Pulmonary artery endothelial cell (primary cell): ENCODE measurements at places on chromosomes 5 and 9. TPM values are rescaled to one million over a fixed set of nuclear protein-coding genes. Genes with fewer than 3 reads are reported as not detected.

- no peak for DNase-seq
Observed at GRCh38 chr9:77891128-77891800, 140.3 kb downstream of the GNAQ start.

AGXT2 gene
- total RNA-seq, result not detected in 2 replicates

GDNF gene
- not detected in 2 replicates for total RNA-seq

DNA sequence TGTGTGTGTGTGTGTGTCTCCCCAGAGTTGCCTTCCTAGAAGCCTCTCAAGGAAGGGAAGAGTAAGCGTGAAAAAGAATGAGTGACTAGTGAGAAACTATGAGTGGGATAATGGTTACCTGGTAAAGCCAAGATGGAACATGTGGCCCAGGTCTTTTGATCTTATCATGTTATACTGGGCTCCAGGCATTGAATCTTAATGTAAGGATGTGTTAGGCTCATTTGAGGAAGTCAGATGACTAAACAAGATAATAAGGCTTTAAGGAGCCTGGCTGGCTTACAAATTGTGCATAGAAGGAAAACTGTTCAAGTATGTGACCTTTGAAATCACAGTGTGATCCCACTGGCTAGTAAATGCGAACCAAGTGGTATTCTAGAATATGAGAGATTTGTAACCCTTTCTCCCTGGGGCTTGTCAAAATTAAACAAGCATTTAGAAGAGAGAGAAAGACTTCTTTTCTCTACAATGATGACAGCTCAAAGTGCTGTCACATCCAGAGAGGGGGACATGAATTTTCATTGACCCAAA lies 29.9 kb upstream of the HMHB1 start:
- no peak for DNase-seq

DNA sequence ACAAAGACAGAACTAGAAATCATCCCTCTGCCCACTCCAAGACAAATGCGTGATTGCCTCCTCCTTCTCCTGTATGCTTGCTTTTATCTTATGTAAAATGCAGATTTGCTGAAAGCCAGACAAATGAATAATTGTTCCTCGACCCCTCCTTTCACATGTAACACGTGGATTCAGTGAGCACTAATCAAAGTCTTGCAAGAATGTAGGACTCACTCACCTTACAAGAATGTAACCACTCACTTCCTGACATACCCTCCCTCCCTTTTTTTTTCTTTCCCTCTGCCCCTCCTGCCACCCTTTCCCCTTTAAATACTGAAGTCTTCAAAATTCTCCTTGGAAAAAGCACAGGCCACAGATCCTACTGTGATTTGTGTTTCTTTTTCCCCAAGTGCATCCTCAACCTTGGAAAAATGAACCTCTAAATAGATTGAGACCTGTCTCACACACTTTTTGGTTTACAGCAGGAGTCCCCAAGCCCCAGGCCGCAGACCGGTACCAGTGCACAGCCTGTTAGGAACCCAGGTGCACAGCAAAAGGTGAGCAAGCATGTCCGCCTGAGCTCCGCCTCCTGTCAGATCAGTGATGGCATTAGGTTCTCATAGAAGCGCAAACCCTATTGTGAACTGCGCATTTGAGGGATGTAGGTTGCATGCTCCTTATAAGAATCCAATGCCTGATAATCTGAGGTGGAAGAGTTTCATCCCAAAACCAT lies 29.4 kb upstream of the HSD17B3 start:
- DNase-seq, result no peak

NKD2 gene
- total RNA-seq, result 0.13 TPM in 1 of 2 replicates, not detected in the other

GABRA1 gene
- total RNA-seq, result not detected in 2 replicates

MAN2A1 gene
- 85.7 and 114 TPM in 2 replicates for total RNA-seq

- DNase-seq, result no peak
Observed at GRCh38 chr9:96495341-96495740, 45.4 kb downstream of the HABP4 start.

DNA sequence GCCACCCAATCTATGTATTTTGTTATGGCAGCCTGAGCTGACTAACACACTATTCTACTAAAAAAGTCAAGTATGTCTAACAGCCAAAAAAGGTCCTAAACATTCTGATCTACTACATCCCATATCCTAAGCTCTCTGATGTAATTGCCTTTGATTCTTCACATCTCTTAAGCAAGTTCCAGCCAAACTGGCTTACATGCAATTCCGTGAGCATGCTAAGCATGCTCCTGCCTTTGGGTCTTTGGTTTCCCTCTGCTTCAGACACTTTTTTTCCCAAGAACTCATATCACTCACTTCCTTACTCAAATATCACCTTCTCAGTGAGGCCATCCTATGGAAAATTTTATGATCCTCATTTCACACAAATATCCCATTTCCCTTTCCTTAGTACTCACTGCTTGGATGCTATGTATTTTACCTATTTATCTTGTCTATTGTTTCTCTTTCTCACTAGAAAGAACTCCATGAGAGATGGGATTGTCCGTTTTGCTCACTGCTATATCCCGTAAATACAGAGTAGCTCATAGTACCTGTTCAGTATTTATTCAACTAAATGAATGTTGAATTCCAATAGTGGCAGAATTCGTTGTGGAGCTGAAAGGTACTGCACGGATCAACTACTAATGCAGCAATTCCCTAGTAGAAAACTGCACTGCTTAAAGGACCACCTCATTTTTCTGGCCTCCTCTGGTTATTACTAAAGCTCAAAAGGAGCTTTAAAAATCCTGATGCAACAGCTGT lies 2.3 kb upstream of the SLC12A2 start:
- DNase-seq, result no peak

BAAT gene
- under 0.01 TPM in 1 of 2 replicates, not detected in the other for total RNA-seq

GRCh38 chr5:128596071-128596470 lies 58.0 kb upstream of the FBN2 start:
- DNase-seq, result no peak

- no peak for DNase-seq
Observed at GRCh38 chr5:119220576-119221197, 135.1 kb upstream of the TNFAIP8 start.

PCDHA1 gene
- total RNA-seq, result 0.04 TPM in 1 of 2 replicates, not detected in the other

- no peak for DNase-seq
Observed at GRCh38 chr5:57715296-57715695, 232.7 kb upstream of the ACTBL2 start.

IFNA2 gene
- not detected in 2 replicates for total RNA-seq

- no peak for DNase-seq
Observed at GRCh38 chr5:157578079-157578780, 2.7 kb upstream of the ADAM19 start.

DNA sequence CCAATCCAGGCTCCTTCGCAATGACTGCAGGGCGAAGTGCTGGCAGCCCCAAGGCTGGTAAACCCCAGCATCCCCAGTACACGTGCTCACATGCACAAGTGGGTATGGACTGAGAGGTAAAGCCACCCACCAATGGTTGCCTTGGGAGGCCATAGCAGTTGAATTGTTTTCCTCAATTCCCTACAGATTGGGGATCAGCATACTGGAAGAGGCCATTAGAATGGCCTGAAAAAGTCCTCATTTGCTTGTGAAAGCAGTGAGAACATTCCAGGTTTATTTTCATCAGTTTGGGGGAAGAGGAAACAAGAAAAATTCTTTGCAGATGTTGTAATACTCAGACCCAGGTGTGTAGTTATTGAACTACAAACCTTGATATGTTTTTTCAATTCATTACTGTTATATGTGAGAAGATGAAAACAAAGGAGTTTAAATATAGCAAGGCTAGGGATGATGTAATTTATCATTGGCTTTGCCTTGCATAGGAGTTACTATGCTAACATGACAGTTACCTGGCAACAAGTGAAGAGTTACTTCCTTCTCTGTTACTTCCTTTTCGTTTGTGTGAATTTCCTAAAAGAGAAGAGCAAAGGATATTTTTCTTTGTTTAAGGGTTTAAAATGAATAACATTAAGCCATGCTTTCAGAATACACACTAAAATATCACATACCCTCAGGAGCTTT lies 36.4 kb downstream of the MTMR12 start:
- DNase-seq, result peak; percentile 91

DNA sequence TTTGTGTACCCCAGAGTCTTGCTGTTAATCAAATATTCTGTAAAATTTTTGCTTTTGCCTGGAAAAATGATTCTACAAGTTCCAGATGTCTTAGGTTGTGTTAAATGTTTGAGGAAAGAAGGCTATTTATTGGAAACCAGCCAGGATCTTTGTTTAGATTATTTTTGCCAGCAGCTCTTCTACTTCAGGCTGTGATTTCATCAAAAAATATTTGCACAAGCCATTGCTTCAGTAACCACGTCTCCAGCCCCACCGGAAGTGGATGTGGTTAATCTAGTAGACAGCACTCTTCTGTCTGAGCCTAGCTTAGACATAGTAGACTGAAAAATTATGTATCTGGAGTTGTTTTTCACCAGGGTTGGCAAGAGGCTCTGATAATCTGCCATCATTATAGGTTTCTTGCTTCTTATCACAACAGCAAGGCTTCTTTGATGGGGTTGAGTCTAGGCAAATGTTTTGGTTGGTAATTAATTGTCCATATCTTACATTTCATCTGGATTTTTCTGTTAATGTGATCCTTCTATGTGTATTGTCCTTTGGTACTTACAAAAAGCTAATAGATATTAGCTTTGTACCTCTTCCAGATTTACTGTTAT lies 17.1 kb downstream of the KCTD16 start:
- DNase-seq, result peak; percentile 78

HDHD3 gene
- 5.7 and 6.1 TPM in 2 replicates for total RNA-seq

DNA sequence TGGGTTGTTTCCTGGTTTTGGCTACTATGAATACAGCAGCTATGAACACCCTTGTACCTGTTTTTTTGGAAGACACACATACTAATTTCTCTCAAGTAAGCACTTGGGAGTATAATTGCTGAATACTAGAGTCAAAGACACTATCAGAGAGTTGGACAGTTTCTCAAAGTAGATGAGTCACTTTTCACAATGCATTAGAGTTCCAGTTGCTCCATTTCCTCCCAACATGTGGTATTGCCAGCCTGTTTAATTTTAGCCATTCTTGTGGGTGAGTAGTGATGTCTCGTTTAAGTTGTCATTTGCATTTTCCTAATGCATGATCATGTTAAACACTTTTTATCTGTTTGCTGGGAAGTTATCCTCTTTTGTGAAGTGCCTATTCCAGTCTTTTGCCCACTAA lies 81.6 kb upstream of the GDNF start:
- DNase-seq, result no peak

- no peak for DNase-seq
Observed at GRCh38 chr5:180860273-180860886, 696 bp downstream of the ZFP62 start.

GRCh38 chr5:4717446-4717845 lies 422.7 kb upstream of the ADAMTS16 start:
- no peak for DNase-seq

ADAMTS16 gene
- not detected in 2 replicates for total RNA-seq

- no peak for DNase-seq
Observed at GRCh38 chr5:6158974-6159831, 219.1 kb downstream of the MED10 start.

DNA sequence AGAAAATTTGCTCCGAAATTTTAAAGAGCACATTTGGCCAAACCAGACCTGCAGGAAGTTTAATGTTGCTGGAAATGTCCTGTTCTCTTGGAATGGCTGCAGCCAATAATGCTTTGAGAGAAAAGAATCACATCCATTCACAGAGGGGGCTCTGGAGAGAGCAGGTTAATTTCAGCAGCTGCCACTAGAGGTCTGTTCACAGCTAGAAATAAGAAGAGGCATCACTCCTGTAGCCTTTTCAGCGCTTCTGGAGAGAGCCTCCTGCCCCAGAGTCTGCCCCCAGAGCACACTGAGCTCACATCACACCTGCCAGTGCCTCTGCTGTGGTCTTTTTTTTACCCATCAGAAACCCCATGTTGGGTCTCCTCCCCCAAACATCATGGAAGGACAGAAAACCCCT lies 124.8 kb upstream of the RAD23B start:
- DNase-seq, result no peak
